Activated naive CD8-positive, alpha-beta T cell treated with anti-CD3 and anti-CD28 coated beads for 36 hours (primary cell): ENCODE measurements at places on chromosomes 6 and 20. TPM values are rescaled to one million over a fixed set of nuclear protein-coding genes. Genes with fewer than 3 reads are reported as not detected.

GRCh38 chr6:159777240-159777904 is 12.0 kb downstream of the TCP1 start:
- no peak for DNase-seq

The CRISP2 gene
- total RNA-seq = not detected

DNA sequence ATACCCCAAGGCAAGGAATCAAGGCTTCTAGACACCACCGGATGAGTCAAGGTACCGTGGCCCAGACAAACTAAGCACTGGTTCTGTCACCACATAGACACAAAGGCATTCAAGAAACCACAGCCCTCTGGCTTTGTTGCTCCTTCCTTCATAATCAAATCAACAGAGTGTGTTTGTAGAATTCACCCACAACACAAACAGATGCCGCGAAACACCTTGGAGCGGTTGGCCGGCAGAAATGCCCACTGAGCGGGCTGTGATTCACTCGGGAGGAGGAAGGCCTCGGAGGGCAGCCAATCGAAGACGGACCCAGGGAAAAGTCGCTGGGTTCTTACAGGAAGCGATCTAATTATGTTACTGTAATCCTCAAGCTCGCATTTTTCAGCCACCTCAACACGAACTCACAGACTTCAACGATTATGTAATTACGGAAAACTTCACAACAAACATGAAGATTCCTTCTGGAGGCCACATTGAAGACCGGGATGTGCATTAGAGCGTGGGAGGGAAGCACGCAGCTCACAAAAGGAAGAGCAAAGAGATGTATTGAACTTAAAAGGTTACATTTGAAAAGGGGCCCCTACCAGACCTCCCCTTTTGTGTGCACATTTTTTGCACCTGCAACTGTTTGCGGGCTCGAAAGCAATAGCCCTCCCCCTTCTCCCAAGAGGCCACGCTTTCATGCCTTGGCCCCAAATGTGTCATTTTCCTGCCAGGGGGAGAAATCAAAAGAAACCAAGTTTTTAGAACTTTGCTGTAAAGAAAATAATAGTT is 184.7 kb upstream of the PREP start:
- no peak for DNase-seq

The SYCP2L gene
- total RNA-seq = not detected

DNA sequence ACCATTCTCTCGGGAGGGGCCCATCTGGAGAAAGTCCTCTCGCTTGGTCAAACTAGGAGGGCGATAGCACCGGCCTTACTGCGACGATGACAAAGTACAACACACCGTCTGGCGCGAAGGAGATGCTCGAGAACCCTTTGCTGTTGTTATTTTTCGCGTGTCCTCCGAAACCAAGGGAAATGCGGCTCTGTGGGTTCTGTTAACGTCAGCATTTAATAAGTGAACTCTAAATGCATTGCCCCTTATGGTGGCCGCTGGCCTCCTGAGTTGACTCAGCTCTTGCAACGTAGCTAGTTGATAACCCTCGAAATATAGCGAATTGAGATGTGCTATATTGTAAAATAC is 577 bp upstream of the SCAND1 start:
- no peak for DNase-seq

GRCh38 chr6:166810864-166811263 is 145.5 kb downstream of the RNASET2 start:
- DNase-seq = no peak

DNA sequence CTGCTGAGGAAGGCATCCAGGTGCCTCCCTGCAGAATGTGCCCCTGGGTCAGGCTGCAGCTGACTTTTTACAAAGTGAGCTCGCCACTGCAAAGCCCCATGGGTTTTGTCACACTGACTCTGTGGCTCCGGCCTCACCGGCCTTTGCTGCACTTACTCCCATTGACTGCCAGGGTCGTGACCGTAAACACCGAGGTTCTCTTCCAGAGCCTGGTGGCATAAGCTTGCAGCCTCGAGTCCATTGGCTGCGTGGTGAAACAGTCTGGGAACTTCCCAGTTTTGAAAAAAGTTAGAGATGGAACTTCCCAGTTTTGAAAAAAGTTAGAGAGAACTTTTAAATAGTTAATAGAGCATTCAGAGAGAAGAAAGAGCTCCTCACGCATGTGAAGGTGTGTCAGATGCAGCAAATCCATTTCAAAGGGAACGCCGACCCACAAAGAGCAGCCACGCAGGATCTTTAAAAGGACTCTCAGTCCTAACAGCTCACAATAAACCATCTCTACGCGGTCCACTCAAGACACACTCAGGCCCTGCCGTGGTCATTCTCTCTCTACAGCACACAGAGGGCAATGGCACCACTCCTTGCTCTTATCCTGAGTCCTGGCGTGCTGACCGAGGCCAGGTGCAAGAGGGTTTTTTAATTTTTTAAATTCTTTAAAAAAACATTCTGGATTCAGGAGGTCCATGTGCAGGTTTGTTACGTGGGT is 12.8 kb downstream of the RAMACL start:
- DNase-seq = no peak

DNA sequence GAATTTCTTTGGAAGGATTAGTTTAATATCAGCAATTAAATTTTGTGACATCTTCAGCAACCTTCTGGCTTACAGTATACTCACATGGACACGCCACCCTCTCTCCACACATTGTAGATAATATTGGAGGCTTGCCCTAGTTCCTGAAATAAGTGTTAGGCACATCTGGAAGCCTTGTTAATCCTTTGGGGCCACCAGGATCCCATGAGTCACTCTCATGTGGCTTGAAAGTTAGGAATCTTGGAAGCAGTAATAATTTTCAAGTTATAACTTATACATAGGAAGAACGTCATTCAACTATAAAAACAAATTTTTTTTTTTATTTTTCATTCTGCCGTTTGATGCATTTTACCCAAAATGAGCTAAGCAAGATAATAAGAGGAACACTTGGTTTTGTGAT is 20.5 kb downstream of the LAMA4 start:
- DNase-seq = no peak

The MOCS3 gene
- 7.8 TPM for total RNA-seq

DNA sequence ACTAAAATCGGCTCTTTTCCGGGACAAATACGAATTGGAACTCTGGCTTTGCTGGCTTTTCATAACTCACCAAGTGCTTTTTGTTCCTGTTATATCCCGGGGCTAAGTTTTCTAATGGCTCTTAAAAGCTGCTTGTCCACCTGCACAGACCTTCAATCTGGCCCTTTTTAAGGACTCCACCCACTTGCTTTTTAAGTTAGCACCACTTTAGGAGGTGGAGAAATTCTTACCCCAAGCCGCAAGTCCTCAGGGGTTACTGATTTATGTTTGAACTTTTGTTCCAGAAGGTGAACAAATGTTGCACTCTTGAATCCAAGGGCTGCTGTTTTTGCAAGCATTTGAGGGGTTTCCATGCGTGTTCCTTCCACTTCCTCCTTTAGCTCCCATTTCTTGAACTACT is 37.8 kb downstream of the FAM184A start:
- no peak for DNase-seq

GRCh38 chr6:129500958-129501739 is 208.8 kb downstream of the ARHGAP18 start:
- DNase-seq = no peak

The SLC22A3 gene
- total RNA-seq = not detected

DNA sequence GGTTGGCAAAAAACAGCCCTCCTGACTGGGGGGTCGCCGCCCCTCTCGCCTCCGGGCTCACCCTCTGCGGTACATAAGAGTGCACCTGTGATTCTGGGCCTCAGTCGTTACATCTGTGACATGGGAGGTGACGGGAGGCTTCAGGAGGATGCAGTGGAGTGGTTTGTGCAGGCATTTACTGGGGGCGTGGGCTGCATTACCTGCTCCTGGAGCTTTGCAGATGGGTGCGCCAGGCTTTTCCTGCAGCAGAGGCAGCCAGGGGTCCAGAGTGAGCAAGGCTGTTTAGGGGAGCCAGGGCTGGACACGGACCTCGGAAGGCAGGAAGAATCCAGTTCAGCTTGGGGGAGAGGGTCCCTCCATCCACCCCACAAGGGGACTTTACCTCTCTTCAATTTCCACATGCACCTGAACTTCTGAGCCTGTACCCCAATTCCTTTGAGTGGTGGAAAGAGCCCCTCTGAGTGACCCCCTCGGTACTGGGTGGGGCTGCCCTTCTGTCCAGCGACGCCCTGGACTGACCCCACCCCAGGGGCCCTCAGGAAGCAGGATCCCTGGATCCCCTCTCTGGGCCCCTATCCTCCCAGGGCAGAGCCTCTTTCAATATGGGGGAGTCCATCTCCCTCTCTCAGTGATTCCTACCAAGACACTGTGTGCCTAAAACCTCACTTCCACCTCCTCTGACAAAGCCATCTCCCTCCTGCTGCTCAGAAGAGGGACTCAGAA is 134.0 kb downstream of the TAF4 start:
- no peak for DNase-seq

DNA sequence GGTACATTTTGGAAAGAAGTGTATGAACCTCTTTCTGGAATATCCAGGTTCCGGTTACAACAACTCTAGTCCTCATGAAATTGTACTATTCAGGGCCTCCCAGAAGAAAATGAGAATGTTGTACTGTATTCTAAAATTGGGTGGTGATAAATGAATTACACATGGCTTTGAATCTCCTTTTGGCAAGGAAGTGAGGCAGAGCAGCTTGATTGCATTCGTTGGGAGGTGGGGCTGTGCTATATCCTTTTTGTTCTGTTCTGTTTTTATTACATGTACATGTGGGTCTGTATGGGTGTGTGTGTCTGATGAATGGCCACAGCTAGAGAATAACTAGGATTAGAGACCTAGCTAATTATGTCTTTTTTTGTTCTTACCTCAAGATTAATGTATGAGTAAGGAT is 37.8 kb upstream of the SNRPB2 start:
- DNase-seq = no peak

DNA sequence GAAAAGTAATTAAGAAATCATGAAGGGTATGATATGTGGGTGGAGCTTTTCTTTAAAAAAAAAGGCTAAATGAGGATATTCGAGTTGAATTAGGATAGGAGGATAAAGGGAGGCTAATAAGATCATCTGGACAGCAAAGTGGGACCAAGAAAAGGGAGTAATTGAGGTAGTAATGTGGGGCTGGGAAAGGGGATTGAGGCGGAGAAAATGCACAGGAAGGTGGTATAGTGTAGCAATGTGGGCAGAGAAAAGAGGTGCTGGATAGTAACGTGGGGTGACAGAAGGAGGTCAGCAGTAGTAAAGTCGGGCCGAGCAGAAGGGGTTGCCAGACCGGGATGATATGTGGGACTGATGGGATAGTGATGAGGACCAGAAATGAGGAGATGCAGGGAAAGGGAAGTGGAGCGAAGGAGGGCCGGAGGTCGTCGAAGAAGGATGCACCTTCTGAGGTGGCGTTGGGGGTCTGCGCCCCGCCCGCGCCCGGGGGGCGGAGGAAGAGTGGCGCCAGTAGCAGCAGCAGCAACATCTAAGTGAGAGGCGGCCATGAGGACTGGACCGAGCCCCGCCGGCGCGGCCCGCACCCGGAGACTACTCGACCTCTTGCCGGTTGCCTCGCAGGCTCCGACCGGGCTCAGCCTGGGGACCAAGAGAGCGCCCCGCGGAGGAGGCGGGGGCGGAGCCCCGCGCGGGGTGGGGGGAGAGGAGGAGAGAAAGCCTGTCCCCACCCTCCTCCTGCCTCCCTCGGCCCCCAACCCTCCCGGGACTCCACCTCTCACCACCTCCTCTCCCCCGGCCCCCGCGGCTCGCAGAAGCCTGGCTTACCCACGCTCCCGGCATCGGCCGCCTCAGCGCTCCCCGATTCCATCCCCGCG is 887 bp downstream of the GABBR1 start:
- DNase-seq = peak; percentile 58

DNA sequence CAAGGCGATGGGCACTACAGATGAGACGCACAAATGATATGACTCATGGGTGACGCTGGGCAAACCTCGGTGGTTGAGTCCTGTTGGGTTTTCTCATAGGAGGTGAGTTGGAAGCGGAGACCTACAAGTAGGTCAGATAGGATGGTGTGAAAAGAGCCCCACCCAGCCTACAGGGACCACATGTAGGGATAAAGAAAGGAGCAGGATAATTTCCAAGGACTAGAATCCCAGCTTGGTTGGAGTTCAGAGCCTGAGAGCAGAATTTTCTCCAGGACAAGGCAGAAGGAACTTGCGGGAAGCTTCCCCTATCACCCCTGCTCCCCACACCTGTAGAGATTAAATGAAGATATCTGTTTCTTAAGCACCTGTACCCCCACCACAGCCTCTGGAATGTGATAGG is 489.7 kb upstream of the CDH4 start:
- DNase-seq = no peak

DNA sequence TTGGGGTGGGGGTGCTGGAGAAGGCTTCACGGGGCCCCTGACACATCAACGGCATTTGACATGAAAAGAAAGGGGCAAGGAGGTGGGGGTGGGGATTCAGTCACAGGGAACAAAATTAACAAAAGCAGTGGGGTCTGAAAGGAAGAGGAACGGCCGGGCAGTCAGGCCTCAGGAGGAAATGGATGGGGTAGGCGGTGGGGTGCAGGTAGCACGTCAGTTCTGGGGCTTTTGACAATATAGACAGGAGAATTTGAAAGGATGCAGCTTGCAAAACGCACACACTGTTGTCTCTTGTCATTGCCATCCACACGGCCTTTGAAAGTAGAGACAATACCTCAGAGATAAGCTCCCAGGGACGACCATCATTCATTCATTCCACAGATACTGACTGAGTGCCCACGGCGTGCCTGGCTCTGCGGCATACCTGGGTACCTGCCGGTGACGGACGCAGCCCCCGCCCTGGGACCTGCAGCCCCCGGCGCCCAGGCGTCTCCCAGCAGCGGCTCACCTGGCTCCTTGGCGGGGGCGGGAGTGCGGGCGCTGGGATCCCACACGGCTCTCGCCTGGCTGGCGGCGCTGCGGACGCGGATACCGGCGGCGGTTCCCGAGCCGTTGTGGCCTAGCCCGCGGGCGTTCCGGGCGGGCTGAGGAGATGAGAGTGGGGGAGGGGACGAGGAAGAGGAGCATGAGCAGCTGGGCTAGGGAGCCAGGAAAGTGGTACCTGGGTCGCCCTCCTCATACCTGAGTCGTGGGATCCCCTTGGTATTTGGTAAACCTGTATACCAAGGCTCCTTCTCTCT is at the start of gene SLC26A8:
Gene SLC26A8, minus strand, starts transcription at position 646 of the 800 bp plus-strand sequence. CDS start 4,934 bp downstream, outside the sequence.
- DNase-seq = peak; percentile 9

- DNase-seq = no peak
Observed at GRCh38 chr20:62886709-62887058, 25.1 kb upstream of the TCFL5 start.
